ENCODE measurements at places on chromosomes 11 and 22.

DNA sequence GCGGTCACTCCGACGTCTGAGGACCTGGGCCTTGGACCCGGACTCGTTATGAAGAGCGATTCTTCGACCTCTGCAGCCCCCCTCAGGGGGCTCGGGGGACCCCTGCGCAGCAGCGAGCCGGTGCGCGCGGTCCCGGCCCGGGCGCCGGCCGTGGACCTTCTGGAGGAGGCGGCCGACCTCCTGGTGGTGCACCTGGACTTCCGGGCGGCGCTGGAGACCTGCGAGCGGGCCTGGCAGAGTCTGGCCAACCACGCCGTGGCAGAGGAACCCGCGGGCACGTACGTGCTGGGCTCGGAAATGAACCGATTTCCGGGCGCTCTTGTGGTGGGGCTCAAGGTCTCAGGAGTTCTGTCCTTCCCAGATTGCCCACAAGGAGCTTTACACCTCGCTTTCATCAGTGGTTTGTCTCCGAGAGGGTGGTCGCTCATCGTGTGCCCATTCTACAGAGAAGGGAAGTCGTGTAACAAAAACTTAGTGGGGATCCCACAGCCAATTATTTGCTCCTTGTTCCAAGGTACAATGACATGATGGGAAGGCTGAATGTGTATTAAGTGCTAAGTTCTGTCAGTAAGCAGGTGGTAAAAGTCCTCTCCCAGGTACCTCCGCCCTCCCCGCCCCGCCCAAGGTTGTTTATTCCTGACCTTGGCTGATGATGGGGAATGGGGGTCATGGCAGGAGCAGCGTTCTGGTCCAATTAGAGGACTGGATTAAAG, 695 bp downstream of the PEX26 start:
- no peak for DNase-seq

GRCh38 chr11:133784359-133784758, 61.0 kb downstream of the SPATA19 start:
- DNase-seq = no peak

DNA sequence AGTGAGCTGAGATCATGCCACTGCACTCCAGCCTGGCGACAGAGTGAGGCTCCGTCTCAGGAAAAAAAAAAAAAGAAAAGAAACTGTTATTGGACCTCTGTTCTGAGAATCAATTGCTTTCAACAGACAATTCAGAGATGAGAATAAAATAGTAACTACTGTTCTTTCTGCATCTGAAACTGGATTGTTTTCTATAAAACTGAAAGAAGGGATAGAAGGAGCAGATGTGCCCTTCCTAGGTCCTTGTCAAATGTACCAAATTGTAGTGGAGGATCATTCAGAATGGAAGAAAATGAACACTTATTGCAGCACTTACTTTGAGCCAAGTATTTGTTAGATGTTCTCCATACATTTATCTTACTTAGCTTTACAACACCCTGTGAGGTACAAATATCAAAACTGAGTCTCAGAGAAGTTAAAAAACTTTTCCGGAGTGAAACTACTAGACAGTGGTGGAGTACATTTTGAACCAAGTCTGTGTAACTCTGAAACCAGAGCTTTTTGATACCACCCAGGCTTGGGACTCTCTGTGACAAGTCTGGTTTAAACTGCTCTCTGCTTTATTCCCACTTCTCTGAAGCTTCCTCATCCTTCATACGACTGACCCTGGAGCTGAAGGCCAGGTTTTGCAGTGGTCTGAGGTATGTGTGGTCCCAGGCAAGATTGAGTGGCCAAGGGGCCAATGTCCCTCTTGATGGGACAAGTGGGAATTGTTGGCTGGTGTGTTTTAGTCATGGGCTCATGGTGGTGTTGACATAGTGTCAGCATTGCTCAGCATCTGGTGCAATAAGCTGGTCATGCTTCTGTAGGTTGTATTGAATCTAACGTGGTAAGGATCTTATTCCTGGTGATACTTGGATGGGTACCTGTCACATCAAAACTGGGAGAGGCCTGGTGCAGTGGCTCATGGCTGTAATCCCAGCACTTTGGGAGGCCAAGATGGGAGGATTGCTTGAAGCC, 48.2 kb upstream of the CCDC134 start:
- DNase-seq = no peak

DNA sequence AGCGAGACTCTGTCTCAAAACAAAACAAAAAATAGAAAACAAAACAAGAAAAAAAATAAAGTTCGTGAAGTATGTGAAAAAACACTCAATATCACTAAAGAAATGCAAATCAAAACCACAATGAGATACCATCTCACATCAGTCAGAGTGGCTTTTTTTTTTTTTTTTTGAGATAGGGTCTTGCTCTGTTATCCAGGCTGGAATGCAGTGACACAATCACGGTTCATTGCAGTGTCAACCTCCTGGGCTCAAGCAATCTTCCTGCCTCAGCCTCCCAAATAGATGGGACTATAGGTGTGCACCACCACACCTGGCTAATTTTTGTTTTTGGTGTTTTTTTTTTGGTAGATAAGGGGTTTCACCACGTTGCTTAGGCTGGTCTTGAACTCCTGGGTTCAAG, 37.5 kb downstream of the ATG16L2 start:
- no peak for DNase-seq

GRCh38 chr11:78764946-78765345, 190.3 kb upstream of the NARS2 start:
- no peak for DNase-seq

- DNase-seq = no peak
Observed at GRCh38 chr11:91299980-91300379, 924.6 kb upstream of the FAT3 start.

Data from neural crest cell (in vitro differentiated cells).